ENCODE measurements at places on chromosomes 3 and 15.
A peak's percentile ranks its signal among the peaks of the same experiment; 100 is the strongest.

GRCh38 chr3:195828762-195829161 lies 17.0 kb upstream of the MUC4 start:
- DNase-seq: no peak

GRCh38 chr15:65196637-65197336 lies 11.6 kb upstream of the CLPX start:
- no peak for DNase-seq

GRCh38 chr3:156230278-156230900 lies 110.0 kb downstream of the KCNAB1 start:
- DNase-seq: no peak

DNA sequence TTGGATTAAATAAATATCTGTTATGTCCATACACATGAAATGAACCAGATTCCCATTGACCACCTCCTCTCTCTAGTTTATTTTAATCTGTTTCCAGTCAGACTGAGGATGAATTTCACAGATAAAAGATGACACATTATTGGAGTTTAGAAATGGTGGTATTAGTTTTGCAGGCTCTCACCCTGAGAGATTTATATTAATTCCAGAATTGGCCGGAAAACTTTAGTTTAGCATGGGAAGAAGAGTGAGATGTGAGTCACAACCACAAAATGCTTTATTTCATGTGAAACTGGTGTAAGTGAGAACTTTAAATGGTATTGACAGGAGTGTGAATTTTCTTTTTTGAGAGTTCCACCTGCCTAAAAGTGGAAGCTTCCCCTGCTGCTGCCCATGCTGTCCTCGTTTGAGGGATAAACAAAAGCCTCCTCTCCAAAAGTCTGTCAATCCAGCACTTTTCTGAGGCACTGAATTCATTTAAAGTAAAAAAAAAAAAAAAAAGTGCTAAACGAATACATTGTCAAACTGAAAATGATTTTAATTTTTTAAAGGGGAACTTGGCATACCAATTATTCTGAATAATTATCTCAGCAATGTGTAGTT lies 65.1 kb upstream of the EPHA3 start:
- DNase-seq: no peak

DNA sequence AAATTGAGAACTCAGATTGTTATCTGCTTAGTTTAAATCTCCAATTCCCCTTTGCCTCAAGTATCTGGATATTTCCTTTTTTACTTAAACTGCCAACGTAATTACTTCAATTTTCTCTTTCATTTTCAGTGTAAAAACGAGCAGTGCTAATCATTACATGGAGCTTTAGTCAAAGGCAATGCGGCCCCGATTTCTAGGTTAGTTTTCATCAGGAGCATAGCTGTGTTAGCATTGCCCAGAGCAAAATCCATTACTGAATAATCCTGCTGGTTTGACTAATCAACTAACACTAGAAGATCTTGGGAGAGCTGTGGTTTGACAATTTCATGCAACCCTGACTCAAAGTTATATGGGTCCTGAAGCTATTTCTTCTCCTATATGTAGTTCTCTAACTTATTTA lies 46.2 kb downstream of the ZPLD1 start:
- DNase-seq: no peak

DNA sequence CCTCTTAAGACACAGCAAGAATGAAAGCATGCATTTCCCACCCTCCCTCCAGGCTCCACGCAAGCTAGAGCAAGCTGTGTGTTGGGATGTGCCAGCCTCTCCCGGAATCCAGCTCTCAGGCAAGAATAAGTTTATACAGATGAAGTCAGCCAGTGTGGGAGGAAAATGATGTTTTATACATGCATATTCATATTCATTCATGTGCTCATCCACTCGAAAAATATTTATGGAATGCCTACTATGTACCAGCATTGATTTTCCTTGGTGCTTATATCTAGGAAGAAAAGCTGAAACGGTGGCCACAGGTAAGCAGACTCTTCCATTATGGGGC lies 62.7 kb downstream of the KLHL6 start:
- no peak for DNase-seq

- no peak for DNase-seq
Observed at GRCh38 chr3:124303305-124303910, 311.5 kb upstream of the ROPN1 start.

DNA sequence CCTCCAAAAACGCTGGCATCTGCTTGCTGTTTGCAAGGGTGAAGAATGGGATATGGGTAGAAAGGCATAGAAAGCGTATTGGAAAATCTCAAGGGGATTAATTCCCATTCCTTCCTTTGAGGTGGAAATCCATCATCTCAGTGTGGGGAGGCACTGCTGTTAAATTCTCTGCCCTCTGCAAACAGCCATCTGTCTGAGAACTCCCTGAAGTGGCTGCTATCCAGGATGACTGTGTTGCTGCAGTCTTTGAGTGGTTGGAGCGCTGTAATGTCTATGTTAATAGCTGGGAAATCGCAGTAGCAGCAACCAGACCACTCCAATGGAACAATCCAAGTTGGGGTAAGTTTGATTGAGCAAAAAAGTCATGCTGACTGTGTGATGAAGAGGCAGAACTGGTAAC lies 625.9 kb downstream of the NLGN1 start:
- peak; percentile 43 for DNase-seq

GRCh38 chr3:16828815-16829214 lies 55.9 kb upstream of the PLCL2 start:
- no peak for DNase-seq

GRCh38 chr15:75620841-75621391 lies 4.6 kb downstream of the SNUPN start:
- DNase-seq: no peak

GRCh38 chr15:42184296-42184695 lies 23.8 kb downstream of the VPS39 start:
- no peak for DNase-seq
